IgD-negative memory B cell (primary cell): ENCODE measurements at places on chromosomes 5 and 9. TPM values are rescaled to one million over a fixed set of nuclear protein-coding genes. Genes with fewer than 3 reads are reported as not detected.

Gene IL9
- polyA plus RNA-seq = not detected

Gene PCDHA12
- not detected for polyA plus RNA-seq

Gene ZNF483
- 1.5 TPM for polyA plus RNA-seq

Gene SPATA31A3
- not detected for polyA plus RNA-seq

Gene CCNB1
- polyA plus RNA-seq = 7.7 TPM

Gene DDX31
- 7.6 TPM for polyA plus RNA-seq

Gene QRFP
- not detected for polyA plus RNA-seq
